Fibroblast of skin of left biceps (primary cell): ENCODE measurements at places on chromosomes 4 and X.

DNA sequence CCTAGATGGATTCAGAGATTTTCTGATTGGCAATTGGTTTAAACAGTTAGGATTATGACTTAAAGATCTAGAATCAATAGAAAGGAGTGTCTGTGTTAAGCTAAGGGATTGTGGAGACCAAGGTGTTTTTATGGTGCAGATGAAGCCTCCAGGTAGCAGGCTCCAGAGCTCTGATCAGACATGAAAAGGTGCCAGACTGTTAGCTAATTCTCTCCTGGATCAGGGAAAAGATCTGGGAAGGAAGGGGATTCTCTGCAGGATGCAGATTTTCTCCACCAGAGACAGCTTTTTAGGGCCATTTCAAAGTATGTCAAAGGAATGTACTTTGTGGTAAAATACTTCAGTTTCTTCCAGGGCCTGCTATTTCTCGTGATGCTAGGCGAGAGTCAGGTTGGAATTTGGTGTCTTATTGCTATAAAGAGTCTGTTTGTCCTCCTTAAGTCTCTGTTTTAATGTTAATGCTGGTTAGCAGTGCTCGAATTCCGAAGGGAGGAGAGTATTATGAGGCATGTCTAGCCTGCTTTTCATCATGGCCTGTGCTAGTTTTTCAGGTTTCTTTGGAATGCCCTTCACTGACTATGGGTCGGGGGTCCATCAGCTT is 12.0 kb upstream of the GPR78 start:
- DNase-seq = no peak

- no peak for DNase-seq
Observed at GRCh38 chr4:121674696-121675095, 22.1 kb downstream of the ANXA5 start.

- DNase-seq = peak; percentile 82
Observed at GRCh38 chrX:16484338-16484737, 165.6 kb upstream of the S100G start.

- no peak for DNase-seq
Observed at GRCh38 chrX:96211953-96212352, 472.7 kb upstream of the DIAPH2 start.

DNA sequence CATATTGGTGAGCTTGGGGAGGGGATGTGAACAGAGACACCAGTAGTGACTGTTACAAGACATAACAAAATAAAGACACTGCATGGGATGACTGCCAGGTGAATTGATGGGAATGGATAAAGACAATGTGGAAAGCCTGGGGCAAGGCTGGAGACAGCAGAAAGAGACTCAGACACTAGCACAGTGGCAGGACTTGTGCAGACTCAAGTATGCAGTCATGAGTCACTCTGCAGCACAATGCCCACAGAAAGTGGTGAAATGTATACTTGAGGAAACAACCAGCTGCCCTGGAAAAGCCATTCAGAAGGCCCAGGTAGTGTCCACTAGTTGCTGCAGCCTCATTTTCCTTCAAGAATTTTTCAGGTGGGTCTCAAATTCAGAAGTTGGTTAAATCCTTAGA is 452.3 kb downstream of the MID1IP1 start:
- no peak for DNase-seq

- no peak for DNase-seq
Observed at GRCh38 chr4:77240469-77241066, 83.6 kb downstream of the CCNG2 start.

DNA sequence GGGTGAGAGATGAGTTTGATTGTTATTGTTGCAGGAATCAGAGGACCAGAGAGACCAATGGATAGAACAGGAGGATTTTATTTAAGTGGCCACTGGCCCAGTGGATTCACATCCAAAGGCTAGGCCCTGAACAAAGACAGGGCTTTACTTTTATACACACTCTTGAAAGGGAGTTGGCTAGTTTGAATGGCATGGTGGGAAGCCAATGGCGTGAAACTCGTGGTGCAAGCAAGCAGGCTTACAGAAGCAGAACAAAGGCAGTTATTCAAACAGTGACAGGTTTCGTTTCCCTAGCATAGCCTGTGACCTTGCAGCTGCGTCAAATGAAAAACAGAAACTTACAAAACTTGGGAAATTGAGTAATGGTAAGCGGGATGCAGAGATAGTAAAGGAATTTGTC is 110.2 kb upstream of the PRDX4 start:
- no peak for DNase-seq

GRCh38 chrX:17829566-17829965 is 31.5 kb downstream of the RAI2 start:
- no peak for DNase-seq

DNA sequence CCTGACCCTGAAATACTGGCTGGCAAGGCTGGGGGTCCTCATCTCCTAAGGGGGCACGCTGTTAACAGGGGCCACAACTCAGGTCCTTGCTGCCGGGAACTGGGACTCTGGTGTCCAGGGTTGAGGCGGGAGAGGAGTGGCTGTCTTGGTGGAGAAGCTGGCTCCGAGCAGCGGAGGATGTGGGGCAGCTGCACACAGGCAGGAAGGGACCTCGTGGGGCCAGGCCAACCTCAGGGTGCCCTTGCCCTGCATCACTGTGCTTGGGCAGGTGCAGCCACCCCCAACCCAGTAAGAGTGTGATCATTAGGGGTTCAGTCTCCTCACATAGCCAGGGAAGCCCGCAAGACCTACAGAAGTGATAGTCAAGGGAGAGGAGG is 12.6 kb upstream of the PDE6B start:
- no peak for DNase-seq

DNA sequence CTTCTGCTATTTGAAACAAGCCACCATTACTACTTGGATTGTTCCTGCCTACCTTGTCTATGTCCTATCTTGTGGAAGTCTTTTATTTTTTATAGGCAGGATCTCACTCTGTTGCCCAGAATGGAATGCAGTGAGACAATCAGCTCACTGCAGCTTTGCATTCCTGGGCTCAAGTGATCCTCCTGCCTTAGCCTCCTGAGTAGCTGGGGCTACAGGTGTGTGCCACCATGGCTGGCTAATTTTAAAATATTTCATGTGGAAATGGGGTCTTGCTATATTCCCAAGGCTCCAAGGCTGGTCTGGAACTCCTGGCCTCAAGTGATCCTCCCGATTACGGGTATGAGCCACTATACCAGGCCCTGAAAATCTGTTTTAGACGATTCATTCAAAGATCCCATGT is 7.6 kb downstream of the RPS3A start:
- no peak for DNase-seq

DNA sequence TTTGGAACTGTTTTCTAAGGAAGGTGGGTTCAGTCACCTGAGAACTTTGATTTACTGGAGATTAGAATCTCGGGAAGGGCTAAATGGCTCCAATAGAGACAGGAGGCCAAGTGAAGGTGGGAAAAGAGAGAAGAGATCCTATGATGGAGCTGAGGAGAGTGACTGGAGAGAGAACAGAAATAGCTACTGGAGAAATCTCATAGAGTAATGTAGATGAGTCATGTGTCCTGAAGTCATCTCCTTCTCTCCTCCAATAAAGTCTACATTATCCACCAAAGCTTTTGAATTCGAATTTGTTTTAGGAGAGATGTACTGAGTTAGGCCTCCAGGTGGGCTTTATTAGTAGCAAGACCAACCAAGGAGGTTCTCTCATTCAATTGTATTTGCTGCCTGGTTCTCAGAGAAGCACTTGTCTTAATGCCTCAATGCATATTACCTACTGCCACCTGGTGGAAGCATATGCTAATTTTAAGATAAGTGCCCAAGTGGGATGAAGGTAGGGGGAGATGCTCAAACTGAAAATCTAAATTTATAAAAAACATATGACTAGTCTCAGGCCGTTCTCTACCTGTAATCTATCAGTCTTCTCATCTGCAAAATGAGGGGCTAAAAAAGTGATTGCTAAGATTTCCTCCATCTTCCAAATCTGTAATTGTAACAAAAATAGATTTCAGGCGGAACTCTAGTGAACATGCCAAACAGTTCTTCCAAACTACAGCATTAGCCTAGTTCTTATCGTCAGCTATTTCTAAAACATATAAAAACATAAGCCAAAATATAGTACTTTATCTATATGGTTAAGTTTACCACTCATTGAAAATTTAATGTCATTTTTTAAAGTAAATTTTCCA is 24.4 kb downstream of the TXK start:
- DNase-seq = no peak

- no peak for DNase-seq
Observed at GRCh38 chr4:183571350-183571941, 66.6 kb downstream of the ING2 start.
